ENCODE measurements at places on chromosomes 4 and X.

- DNase-seq, result no peak
These were observed 106.7 kb upstream of the LCORL start for GRCh38 chr4:18128241-18128640.

DNA sequence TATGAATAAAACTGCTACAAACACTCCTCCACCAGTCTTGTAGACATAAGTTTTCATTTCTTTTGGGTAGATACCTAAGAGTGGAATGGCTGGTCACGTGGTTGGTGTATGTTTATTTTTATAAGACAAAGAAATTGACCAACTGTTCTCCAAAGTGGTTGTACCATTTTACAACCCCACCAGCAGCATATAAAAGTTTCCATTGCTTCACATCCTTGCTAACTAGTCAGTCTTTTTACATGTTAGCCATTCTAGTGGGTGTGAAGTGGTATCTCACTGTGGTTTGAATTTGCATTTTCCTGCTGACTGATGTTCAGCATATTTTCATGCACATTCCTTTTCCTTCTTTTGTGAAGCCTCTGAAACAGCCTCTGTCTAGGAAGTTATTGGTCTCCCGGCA lies 76.2 kb upstream of the ADGRG2 start:
- DNase-seq, result no peak

DNA sequence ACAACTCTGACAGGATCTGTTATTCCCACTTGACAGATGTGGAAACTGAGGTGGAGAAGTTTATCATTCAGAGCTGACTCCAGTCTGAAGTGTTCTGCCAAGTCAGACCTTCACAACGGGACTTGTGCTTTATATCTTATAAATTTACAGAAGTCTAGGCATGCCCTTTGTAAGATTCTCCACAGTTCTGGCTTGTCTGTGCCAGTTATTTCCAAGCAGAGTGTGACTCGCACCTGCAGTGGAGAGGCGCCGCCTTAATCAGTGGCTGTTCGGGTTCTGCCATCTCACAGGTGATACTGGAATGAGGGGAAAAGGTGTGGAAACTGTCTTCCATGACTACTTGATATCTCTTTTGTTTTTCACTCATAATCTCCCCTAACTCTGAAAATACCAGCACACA lies 63.2 kb downstream of the CPEB2 start:
- no peak for DNase-seq

- DNase-seq, result no peak
These were observed 2.9 kb upstream of the SH3BP2 start for GRCh38 chr4:2789793-2790582.

GRCh38 chr4:183993676-183994075 lies 88.6 kb downstream of the STOX2 start:
- DNase-seq, result no peak

DNA sequence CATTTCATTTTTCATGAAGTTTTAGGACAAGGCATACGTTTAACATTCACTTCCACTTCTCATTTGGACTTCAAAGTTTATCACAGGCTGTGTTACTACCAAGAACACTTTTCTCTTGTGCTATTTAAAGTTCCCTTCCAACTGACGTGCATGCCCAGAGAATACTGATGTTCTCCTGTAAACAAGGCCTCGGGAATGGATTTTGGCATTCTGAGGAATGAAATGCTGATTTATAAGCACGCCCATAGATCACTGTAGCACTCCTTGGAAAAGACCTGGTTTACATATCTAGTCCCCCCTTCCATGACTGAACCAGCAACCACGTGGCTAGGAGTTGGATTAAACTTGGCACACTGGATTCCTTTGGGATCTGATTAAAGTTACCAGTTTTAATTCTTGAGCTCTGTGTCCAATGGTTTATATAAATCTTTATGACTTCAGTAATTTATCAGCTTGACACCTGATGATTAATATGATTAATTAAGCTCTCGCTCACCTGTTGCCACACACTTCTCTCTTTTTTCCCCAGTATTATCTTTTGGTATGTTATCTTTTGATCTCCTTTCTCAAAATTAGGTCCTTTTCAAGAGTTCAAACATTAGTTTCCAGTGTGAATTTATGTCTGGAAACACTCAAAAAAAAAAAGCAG lies 122.4 kb upstream of the HAND2 start:
- no peak for DNase-seq

Measured in stimulated activated CD4-positive, alpha-beta T cell treated with anti-CD3 and anti-CD28 coated beads, Interleukin-1b, Interleukin-23, amount 100 ng/mL, for 1 hour (primary cell).